ENCODE measurements at places on chromosomes 1 and 21.

DNA sequence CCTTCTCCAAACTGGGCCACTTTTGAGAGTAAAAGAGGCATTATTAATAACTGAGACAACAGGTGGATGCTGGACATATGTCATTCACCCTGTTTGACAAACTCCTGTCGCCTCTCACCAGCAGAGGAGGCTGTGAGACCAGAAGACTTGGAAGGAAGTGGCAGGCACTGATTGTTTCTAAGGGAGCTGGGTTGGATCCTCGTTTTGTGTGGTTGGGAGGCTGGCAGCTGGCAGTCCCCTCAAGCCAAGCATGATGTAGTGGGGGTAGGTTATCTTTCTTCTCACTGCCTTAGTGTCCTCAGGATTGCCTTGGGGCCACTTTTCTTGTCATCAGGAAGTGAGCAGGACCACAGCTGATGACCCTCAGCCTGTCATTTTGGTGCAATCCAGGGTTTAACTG is 86.5 kb upstream of the KCNJ15 start:
- no peak for DNase-seq

DNA sequence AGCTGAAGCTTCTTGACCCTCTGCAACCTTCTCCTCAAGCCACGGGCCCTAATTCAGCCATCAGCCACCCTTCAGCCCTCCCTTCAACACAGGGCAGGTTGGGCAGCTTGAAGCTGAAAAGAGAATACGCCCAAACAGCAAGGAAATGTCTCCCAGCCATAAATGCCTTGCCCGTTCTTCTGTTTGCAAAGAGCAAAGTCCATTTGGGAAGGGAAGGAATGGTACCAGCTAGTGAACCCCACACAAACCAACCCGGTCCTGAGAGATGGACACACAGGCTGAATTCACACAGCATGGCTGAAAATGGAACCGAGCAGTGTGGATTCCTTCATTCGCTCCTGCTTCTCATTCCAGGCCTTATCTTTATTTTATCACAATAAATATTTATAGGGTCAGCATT is 11.5 kb downstream of the PLEKHA6 start:
- DNase-seq: no peak

GRCh38 chr1:197222025-197222685 is 45.9 kb upstream of the CRB1 start:
- no peak for DNase-seq

DNA sequence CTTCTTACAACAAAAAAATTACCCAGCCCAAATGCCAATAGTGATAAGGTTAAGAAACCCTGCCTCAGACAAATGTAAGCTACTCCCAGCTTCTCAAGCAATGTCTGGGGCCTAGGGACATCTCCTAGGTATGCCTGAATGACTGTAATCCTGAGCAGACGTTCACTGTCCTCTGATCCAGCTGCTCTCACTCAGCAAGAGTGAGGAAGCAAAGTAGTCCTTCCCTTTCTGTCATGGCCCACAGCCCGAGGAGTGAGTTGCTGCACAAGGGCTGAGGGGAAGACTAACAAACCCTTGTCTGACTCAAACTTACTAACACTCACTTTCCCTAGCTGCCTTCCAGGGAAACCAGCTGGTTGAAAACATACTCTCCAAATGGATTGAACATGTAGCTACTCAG is 124.9 kb upstream of the TNFSF4 start:
- peak; percentile 22 for DNase-seq

GRCh38 chr1:62346886-62347285 is 27.7 kb upstream of the KANK4 start:
- no peak for DNase-seq

- no peak for DNase-seq
These were observed 68.1 kb downstream of the SH3BGR start for GRCh38 chr21:39519835-39520234.

GRCh38 chr1:11500881-11501280 is 21.9 kb downstream of the DISP3 start:
- DNase-seq: no peak

DNA sequence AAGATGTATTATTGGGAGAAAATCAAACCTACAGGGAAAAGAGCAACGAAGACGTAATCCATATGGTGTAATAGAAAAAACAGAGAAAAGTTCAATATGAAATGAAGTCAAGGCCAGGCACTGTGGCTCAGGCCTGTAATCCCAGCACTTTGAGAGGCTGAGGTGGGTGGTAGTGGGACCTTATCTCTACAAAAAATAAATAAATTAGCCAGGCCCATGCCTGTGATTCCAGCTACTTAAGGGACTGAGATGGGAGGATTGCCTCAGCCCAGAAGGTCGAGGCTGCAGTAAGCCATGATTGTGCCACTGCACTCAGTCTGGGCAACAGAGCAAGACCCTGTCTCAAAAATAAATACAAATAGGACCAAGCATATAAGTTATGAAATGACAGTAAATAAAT is 11.4 kb downstream of the DESI2 start:
- no peak for DNase-seq

GRCh38 chr1:153210206-153210605 is 7.0 kb downstream of the LELP1 start:
- no peak for DNase-seq

DNA sequence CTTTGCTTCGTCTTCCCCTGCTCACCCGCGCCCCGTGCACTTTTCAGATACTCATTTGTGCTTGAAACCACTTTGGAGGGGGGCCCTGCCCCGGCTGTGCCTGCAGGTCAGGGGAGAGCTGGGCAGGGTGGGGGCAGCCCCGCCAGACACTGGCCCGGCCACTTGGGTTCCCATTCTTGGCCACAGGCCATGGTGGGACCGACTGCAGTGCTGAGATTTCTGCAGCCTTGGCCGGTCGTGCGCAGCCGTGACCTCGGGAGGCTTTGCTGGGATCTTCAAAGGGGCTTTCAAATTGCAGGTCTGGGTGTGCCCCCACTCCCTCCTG is 54.5 kb upstream of the TTC34 start:
- no peak for DNase-seq

DNA sequence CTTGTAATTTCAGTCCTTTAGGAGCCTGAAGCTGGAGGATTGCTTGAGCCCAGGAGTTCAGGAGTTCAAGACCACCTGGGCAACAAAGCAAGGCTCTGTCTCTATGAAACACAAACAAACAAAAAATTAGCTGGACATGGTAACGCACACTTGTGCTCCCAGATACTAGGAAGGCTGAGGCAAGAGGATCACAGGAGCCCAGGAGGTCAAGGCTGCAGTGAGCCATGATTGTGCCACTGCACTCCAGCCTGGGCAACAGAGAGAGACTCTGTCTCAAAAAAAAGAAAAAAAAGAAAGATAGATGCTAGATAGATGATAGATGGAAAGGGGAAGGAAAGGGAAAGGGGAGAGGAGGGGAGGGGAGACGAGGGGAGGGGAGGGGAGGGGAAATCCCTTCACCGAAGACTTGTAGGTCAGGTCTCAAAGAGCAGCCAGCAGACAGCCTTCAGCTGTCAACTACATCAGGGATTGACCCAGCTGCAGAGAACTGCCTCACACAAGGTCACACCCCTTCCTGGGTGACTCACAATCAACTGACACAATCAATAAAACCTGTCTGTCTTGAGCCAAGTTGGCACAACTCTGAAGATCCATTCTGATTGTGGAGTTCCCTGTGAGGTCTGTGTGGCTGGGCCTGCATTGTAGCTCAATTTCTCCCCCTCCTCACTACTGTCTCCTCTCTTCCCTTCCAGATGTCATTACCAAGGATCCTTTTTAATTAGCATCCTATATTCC is 200.6 kb downstream of the RGS7 start:
- peak; percentile 53 for DNase-seq

- DNase-seq: no peak
These were observed 151.2 kb downstream of the NRIP1 start for GRCh38 chr21:14913638-14914037.

DNA sequence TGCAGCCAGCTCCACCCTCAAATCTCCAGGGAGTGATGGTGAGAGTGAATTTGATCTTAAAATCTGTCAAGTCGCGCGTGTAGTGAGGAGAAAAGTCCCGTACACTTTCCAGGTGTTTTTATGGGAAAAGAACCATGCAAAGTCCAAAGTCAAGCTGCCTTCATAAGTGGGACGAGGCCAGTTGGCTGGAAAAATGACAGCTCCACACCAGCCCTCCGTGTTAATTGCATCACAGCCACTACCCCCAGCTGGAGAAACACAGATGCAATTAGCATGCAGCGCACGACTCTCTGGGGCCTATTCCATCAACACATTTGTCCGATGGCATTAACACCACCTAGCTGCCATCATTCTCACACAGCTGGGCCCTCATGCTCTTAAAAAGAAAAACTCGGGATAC is 68.4 kb downstream of the KLHDC7A start:
- no peak for DNase-seq

- DNase-seq: no peak
These were observed 173.2 kb downstream of the COP1 start for GRCh38 chr1:176033881-176034280.

GRCh38 chr1:100152271-100152670 is 19.3 kb downstream of the TRMT13 start:
- DNase-seq: no peak
